ENCODE measurements at places on chromosomes 1 and 21.
A peak's percentile ranks its signal among the peaks of the same experiment; 100 is the strongest.

GRCh38 chr1:47432071-47433036 lies 5.5 kb upstream of the FOXD2 start:
- peak; percentile 62 for DNase-seq

GRCh38 chr1:67777016-67777415 lies 56.3 kb downstream of the GNG12 start:
- no peak for DNase-seq

GRCh38 chr1:61007534-61008364 lies 74.6 kb upstream of the NFIA start:
- no peak for DNase-seq

GRCh38 chr1:24961961-24962861 lies 32.1 kb upstream of the RUNX3 start:
- no peak for DNase-seq

- DNase-seq: no peak
Observed at GRCh38 chr1:219805191-219805590, 123.2 kb downstream of the SLC30A10 start.

DNA sequence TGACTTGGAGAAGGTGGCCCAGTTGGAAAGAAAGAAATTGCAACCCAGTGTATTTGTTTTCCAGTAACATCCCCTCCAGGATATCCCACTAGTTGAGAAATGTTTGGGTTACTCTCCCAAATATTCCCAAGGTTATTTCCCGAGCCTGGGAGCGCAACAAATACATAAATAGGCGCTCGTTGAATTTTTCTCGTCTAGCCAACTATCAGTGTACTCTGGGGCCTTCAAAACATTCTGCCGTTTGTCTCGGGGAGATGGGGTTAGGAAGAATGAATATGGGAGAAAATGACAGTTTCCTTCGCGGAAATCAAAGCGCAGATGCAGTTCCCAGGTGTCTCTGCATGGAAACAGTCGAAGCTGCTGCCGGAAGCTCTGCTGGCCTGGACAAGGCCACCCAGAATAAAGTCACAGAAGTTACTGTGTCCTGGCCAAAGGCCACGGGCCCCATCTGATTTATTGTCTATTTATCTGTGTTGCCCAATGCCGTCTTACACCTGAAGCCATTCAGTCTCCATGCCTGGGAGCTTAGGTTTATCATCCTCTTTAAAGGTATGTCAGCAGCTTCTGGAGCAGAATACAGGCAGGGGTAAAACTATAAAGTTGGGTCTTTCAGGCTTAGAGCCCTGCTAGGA lies 1.0 kb downstream of the C1orf115 start:
- no peak for DNase-seq

- DNase-seq: no peak
Observed at GRCh38 chr1:162003061-162003829, 20.4 kb downstream of the OLFML2B start.

GRCh38 chr1:15706751-15707150 lies 22.6 kb downstream of the PLEKHM2 start:
- no peak for DNase-seq

- no peak for DNase-seq
Observed at GRCh38 chr1:236468625-236469024, 55.2 kb upstream of the LGALS8 start.

Measured in activated CD8-positive, alpha-beta memory T cell treated with anti-CD3 and anti-CD28 coated beads, Interleukin-2, amount 50 U/mL, for 4 hours (primary cell).